Kidney epithelial cell (primary cell): ENCODE measurements at places on chromosomes 2 and 18. TPM values are rescaled to one million over a fixed set of nuclear protein-coding genes. Genes with fewer than 3 reads are reported as not detected.

The BMP10 gene
- not detected in 2 replicates for total RNA-seq

The AQP12A gene
- total RNA-seq = not detected in 2 replicates

The OTOS gene
- not detected in 2 replicates for total RNA-seq

The SOX11 gene
- total RNA-seq = 75.6 and 81.7 TPM in 2 replicates

The ZAP70 gene
- total RNA-seq = 0.55 TPM in 1 of 2 replicates, not detected in the other

The LIPG gene
- total RNA-seq = 196 and 215 TPM in 2 replicates

The KCNG2 gene
- total RNA-seq = not detected in 2 replicates

The CENPA gene
- 2.4 and 4.9 TPM in 2 replicates for total RNA-seq

The PID1 gene
- 0.21 and 3.3 TPM in 2 replicates for total RNA-seq

The FASTKD2 gene
- 35.8 and 38.4 TPM in 2 replicates for total RNA-seq

The CD207 gene
- total RNA-seq = not detected in 2 replicates
